Non-pigmented ciliary epithelial cell (primary cell): ENCODE measurements at places on chromosomes 12 and 14.

DNA sequence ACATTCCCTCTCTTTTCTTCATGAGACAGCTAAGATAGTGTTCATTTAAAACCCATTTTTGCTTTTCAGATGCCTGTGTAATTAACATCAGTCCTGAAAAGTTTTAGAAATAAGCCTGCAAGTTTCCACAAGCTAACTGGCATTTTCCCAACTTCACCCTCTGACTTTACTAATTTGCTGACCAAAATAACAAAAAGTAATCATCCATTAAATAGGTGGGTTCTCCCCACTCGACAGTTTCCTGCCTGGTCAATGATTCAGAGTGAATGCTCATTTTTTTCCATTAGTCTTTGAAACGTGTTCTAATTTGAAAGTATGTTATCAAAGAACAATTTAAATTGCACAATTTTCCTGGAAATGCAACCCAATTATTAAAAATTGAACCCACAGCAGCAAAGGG, 23.6 kb downstream of the NELL2 start:
- DNase-seq, result no peak

DNA sequence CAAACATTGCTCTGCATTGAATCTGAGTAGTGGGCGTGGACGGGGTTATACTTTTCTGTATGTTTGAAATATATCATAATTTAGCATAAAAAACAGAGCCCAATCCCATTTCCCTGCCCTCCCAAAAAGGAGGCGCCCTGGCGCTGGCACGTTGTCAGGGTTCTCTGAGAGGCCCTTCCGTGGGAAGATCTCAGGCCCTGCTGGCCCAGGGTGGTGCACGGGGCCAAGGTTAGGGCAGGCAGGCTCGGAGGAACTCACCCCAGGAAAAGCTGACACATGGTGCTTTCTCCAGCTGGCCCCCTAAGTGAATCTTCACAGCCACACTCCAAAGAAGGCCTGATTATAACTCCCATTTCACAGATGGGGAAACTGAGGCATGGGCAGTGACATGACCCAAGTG, 17.2 kb downstream of the DIO3 start:
- no peak for DNase-seq

DNA sequence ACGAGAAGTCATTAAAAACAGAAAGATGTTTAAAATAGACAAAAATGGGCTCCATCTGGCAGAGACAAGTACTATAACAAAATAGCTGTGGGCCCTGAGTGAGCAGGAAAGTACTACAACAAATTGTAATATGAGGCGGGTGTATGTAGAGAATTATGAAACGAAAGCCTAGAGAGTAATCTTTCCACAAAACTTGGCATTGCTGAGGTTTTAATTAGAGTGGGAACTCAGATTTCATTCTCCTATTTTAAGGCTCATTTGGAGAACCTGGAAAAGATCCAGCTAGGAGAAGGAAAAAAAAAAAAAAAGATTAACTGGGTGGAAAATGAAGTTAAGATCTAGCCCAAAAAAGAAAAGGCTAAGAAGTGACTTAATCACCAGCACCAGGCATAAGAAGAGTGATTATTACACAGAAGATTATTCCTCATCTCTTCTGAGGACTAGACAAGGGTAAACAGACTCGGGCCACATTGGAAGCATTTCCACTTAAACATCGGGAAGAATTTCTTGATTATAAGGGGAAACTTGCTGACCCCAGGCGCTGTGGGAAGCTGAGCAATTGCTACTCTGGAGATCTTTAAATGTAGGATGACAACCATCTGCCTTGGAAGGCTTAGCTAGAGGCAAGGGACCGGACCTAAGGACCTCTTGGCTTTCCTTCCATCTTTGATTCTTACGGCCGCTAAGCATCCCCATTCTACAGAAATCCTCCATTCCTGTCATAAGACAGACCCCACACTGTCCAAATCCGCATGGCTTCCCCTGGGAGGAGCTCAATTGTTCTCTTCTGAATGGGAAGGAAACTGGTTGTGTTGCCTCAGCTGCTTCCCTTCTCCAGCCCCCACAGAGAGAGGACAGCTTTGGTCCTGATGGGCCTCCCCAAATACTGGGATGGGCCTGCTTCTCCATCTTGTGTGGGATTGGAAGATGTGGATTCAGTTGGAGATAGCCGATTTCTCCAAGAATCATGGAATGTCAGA, 40.6 kb downstream of the IGF1 start:
- DNase-seq, result no peak

GRCh38 chr14:97287956-97288355, 490.8 kb downstream of the VRK1 start:
- DNase-seq, result no peak

- DNase-seq, result no peak
These were observed 16.0 kb downstream of the RITA1 start for GRCh38 chr12:113201187-113202177.

GRCh38 chr12:12577786-12578185, 15.1 kb upstream of the DUSP16 start:
- no peak for DNase-seq

DNA sequence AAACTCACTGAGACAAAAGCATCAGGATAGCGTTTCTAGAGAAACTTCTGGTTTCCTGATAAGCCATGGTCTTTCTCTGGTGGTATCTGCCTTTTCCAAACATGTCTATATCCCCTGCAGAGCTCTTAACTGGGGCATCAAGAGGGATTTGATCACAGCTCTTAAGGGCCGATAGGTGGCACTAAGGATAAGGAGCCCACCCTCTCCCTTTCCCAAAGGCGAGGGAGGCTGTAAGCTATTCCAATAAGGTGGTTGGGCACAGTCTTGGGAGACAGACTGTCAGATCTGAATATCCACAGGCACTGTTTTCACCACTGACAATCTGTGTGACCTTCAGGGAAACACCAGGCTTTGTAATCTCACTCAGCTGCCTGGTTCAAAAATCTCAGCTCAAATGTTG, 206.0 kb downstream of the ADGRD1 start:
- DNase-seq, result no peak

- DNase-seq, result no peak
These were observed 270.4 kb upstream of the RTL1 start for GRCh38 chr14:101173698-101174521.

DNA sequence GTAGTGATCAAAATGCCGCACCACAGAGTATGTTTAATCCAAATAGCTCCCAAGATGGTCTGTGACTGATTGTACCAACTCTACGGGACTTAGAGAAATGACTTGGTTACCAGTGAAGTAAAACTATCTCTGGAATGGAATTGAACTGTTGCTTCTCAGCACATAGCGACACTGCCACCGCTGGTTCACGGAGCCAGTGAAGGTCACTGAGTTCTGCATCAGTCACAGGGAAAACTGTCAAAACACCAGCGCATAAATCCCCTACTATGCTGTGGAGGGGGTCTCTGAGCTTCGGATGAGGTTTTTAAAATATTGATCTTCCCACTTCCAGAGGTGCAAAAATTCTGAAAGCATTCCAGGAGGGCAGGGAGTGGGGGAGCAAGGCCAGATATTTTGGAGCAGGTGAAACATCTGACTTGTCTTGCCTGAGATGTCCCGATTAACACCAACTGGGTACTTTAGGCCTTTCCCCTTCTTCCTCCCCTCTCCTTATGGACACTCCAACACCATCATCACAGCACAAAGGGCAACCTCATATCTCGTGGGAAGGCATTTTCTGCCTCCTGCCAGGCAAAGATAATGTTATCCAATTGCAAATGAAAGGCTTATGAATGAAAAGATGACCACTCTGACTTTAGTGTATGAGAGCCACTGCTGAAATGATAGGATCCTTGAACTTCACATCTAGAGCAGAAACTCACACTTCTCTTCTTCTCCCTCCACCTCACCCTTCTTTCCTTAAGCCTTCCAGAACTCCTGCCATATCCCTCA, 2.0 kb upstream of the PLXNC1 start:
- no peak for DNase-seq

DNA sequence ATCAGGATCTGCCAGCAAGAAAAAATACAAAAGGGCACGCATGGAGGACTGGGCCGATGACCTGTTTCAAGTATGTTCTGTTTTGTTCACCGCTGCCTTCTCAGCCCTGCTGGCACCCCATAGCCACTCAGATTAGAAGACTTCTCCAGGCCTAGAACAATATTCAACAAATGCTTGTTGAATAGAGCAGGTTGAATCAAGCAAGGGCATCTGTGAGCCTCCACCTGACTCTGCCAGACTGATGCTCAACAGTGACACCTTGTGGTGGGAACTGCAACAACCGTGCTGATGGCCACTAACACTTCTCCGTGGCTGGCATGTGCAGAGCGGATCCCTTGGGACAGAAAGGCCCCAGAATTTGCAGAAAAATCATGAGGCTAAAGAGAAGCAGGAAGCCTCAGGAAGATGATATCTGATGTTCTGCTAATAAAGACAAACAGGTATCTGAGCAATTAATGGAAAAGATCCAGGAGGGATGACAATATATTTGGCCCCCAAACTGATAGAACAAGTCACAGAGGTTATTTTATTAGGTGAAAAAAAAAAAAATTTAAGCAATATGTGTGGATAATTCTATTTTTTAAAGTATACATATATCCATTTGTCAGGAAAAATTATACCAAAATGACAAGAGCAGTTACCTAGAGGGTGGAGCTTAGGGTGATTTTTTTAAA, 114.3 kb downstream of the KSR2 start:
- no peak for DNase-seq

- DNase-seq, result no peak
These were observed 30.0 kb downstream of the GALNT16 start for GRCh38 chr14:69289811-69290520.

DNA sequence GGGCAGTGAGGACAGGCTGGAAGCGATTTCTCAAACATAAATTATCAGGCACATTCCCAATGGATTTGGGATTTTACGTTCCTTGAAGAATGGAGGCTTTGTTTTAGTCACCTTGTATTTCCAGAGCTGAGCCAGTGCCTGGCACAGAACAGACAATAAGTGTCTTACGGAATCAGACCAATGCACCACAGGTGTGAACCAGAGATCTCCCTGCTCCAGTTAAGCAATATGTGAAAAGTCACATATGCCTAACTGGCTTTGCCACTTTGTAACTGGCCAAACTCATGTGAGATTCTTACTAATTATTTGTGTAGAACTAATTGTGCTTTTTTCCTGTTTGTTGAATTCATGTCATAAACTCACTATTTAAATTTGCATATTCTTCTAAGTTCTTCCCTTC, 130.4 kb downstream of the KCNH5 start:
- no peak for DNase-seq

GRCh38 chr14:54600717-54601109, 33.8 kb downstream of the SAMD4A start:
- peak; percentile 81 for DNase-seq

- DNase-seq, result no peak
These were observed 7.1 kb upstream of the EP400 start for GRCh38 chr12:131942671-131943070.

DNA sequence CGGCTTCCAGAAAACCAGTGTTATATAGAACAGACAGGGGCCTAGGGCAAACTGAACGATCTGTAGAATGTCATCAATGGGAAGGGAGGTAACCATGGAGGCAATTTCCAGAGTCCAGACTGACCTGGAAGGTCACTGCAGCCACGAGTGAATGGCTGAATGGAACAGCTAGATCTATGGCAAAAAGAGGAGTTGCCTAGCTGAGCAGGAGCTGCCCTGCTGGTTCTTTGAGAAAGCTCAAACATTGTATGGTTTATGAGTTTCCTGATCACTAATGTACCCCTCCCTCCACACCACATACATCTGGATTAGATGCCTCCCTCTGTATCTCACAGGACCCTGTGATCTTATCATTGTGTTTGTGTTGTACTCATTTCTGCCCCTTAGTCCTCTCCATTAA, 1.0 kb upstream of the RERG start:
- no peak for DNase-seq

GRCh38 chr12:126019385-126019784, 954.1 kb downstream of the AACS start:
- no peak for DNase-seq

GRCh38 chr12:124506145-124506831, 61.1 kb downstream of the NCOR2 start:
- no peak for DNase-seq

DNA sequence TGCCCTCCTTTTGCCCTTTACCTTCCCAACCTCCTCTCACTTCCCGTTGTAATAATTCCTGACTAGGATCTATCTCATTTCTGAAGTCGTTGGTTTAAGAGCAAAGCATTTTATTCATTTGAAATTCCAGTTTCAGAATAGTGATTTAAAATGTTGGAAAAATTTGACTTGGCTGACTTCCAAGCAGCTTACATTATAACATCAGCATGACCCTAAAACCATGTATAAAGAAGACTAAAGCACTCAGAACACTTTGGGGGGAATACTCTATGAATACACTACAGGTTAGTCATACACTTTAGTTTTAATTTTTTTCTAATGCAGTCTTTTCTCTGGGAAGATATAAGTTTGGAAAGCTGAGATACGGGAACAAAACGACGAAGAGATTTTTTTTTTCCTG, 161.1 kb downstream of the BTG1 start:
- peak; percentile 50 for DNase-seq

DNA sequence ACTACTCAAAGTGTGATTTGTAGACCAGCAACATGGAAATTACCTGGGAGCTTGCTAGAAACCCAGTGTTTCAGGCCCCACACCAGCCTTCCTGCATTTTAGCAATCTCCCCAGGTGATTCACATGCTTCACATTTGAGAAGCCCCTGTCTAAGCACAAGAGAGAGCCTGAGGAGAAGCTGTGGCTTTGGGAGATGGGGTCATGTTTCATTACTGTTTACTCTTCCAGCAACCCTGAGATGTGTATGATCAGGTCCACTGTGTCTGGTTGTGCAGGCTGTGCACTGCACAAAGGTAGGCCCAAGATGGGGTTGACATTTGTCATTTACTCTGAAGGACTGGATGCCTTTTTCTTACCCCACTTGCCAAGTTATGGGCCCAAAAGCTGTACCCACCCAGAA, 190.1 kb downstream of the SLC41A2 start:
- no peak for DNase-seq
